ENCODE measurements at places on chromosomes 1 and 21. TPM values are rescaled to one million over a fixed set of nuclear protein-coding genes. Genes with fewer than 3 reads are reported as not detected.
A peak's percentile ranks its signal among the peaks of the same experiment; 100 is the strongest.

The FCER1G gene
- 44.6 TPM for total RNA-seq

The B3GALT5 gene
- 1.2 TPM for total RNA-seq

The OR2L2 gene
- total RNA-seq = not detected

The F5 gene
- not detected for total RNA-seq

The ZMYND12 gene
- 0.78 TPM for total RNA-seq

- H3K4me3 ChIP-seq = no peak overlapping the region
- H3K36me3 ChIP-seq = no peaks in the 10 kb centered on the region
Measured at GRCh38 chr1:218383051-218383450, 37.9 kb downstream of the TGFB2 start.

GRCh38 chr1:103942029-103942428 lies 192.3 kb downstream of the AMY1C start:
- no peaks in the 10 kb centered on the region for H3K27me3 ChIP-seq
- H3K36me3 ChIP-seq = no peaks in the 10 kb centered on the region
- no peak overlapping the region for H3K27ac ChIP-seq

- H3K36me3 ChIP-seq = peaks cover 19% of the 10 kb centered on the region
- peak overlapping the region; percentile 61 for H3K27ac ChIP-seq
- no peak overlapping the region for H3K4me3 ChIP-seq
- DNase-seq = no peak
Measured at GRCh38 chr1:32767641-32768040, 49.5 kb downstream of the YARS1 start.

All from esophagus muscularis mucosa (tissue), 4 donors.